Activated T-cell treated with anti-CD3 and anti-CD28 coated beads, Interleukin-2, amount 50 U/mL, for 24 hours (primary cell): ENCODE measurements at places on chromosomes 2 and 18.

GRCh38 chr2:127070221-127070620, 36.7 kb downstream of the BIN1 start:
- no peak for DNase-seq

GRCh38 chr2:98923244-98923940, 12.6 kb downstream of the CRACDL start:
- no peak for DNase-seq

GRCh38 chr18:57629422-57629821, 7.8 kb upstream of the NARS1 start:
- DNase-seq, result no peak

DNA sequence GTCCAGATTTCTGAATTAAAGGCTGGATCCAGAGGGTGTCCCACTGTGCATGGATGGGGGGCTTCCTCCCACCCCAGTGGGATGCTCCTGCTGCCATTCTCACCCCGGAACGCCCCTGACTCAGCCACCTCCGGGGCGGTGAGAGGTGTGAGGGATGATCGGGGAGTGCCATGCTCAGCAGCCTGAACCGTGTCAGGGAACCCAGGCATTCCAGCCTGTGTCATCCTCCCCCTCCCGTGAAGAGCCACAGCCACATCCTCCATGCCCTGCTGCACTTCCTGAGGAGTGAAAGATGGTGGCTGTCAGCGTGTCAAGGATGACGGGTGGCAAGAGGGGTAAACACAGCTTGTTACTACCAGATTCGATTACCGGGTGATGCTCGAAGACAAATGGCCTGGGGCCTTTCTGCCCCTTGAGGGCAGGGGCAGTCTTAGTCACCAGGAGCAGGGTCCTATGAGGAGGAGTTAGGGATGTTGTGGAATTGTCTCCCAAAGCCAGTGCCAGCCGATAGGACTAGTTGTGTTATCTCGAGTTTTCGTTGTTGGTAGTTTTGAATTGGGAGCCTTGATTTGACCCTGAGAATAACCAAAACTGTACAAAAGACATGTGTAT, 80.8 kb downstream of the TCF7L1 start:
- no peak for DNase-seq

DNA sequence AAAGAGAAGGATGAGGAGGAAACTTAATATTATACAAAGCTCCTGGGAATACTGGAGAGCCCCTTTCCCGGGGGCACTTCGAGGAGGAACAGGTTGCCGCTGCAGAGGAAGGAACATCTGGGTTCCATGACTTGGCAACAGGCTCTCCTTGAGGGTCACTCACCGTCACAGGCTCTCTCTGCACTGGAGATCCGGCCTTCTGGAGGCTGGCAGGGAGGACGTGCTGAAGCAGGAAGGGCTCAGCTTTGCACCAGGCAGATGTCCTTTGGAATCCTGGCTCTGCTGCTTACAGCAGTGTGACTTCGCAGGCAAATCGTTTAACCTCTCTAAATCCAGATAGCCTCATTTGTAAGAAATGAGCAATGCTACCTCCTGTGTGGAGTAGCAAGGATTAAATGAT, 2.9 kb upstream of the DPYSL5 start:
- no peak for DNase-seq
